ENCODE measurements at places on chromosomes 4 and X.

- DNase-seq = no peak
Measured at GRCh38 chr4:190014771-190015537, 12.1 kb downstream of the FRG2 start.

DNA sequence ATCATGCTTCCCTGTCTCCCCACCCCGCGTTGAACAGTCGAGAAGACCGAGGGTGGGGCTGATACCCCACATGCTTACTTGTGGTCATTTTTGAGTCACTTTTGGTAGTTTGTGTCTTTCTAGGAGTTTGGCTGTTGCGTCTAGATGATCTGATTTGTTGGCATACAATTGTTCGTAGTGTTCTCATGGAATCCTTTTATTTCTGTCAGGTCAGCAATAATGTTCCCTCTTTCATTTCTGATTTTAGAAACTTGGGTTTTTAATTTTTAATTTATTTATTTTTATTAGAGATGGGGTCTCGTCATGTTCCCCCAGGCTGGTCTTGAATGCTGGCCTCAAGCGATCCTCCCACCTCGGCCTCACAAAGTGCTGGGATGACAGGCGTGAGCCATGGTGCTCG lies 30.9 kb downstream of the SH3TC1 start:
- no peak for DNase-seq

DNA sequence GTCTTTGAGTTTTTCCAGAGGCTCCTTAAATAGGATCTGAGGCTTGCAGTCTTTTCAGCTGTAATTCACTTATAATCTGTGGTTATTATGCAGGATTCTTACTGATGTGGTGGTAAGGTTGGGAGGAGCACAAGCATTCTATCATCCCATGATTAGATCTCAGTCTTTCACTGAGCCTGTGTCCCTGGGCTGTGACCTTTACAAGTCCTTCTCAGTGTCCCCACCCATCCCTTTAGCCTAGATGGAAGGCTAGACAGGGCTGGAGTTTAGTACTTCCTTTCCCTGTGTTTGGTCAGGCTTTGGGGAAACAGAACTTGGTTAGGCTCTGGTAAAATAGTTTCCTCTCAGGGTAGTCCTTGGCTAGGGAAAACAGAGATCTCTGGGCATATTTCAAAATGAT lies 17.1 kb upstream of the NKAP start:
- no peak for DNase-seq

DNA sequence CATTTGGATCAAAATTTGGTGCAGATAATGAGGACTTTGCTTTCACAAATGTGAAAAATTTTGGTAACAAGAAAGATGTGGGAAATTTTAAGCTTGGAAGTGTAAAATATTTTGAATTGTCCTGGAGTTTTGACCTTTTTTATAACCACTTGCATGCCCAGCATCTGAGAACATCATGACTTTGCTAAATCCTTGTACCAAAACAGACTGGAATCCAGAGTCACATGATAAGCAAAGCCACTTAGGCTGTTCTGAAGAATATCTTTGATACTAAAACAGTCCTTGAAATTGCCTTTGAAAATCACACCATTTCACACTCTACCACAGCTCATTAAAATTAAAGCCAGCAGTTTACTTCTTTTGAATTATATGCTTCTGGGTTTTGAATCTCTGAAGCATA lies 2.5 kb upstream of the PPM1K start:
- no peak for DNase-seq

DNA sequence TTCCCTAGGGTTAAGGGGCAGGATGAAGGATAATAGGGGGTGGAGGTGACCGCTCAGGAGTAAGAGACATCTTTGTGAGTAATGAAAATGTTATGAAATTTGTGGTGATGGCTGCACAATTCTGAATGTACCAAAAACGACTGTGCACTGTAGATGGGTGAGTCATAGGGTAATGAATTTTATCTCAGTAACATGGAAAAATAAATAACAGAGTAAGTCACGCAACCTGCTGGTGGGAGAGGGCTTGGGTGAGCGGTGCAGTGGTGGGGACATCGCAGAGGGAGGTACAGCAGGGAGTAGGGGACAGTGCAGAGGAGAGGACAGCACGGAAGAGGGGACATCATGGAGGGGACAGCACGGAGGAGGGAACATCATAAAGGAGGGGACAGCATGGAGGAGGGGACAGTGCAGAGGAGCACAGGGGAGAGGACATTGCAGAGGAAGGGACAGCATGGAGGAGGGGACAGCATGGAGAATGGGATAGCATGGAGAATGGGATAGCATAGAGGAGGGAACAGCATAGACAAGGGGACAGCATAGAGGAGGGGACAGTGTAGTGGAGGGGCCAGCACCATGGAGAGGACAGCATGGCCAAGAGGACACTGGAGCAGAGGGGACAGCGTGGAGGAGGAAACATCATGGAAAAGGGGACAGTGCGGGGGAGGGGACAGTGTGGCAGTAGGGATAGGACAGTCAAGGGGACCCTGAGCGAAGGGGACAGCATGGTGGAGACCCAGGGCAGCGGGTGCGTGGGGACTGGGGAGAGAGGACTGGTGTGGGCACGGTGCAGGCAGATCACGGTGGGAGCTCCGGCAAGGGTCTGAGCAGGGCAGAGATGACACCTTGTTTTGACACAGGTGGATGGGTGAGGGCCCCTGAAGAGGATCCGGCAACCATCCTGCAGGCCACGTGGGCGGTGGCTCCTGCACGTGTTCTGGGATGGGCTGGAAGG lies 68.5 kb upstream of the MXD4 start:
- no peak for DNase-seq

- no peak for DNase-seq
Measured at GRCh38 chr4:42678512-42678911, 21.6 kb upstream of the ATP8A1 start.

DNA sequence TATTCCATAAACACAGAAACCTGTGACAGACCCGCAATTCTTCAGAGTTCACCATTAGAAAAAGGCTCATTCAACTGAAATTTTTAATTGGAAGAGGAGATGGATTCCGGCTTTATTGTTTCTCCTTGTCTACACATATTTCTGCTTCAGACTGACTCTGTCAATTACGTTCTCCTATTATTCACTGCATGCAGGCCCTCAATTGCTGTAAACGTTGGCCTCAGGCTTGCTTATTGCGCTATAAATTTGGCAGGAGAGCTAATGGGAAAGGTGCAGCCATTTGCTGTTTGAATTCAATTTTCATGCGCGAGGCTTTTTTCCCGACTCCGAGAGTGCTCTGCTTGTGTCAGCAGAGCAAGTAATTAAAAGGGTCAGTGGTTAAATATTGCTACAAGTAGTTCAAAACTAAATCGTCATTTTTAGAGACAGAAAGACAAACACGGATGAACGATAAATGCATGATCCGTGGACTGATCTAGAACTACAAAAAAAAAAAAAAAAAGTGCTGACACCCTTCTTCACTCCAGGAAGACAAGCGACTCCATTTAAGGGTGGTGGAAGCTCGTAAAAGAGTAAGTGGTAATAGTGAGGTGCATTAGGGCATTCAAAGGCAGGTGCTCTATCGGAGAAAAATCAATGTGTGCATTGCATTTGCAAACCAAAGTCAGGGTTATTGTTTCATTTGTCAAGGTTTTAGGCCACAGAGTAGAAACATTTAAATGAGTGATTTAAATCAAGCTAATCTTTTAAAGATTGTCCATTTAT lies 841.6 kb upstream of the FRG1 start:
- DNase-seq = no peak

GRCh38 chr4:48906206-48907173 lies at the start of gene OCIAD2:
OCIAD2 (minus strand) TSS chr4:48906774; CDS start chr4:48904549, 2,225 bp downstream.
- peak; percentile 69 for DNase-seq
